Activated CD4-positive, alpha-beta T cell treated with anti-CD3 and anti-CD28 coated beads, Interleukin-2, amount 50 U/mL, for 48 hours (primary cell): ENCODE measurements at places on chromosomes 5 and 9.

DNA sequence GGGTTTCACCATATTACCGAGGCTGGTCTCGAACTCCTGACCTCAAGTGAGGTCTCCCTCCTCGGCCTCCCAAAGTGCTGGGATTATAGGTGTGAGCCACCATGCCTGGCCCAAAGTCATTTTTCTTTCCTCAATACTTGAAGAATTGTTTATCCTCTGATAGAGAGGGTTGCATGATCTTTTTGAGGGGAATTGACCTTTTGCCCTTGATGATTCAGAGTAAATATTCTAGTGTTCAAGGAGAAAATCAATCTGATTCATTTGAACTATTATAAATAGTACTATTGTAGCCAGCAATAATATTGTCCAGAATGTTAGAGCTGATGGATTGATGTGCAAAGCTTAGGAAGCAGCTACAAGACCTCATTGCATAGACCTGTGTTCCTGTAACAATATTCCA lies 47.1 kb downstream of the UGCG start:
- DNase-seq = no peak

DNA sequence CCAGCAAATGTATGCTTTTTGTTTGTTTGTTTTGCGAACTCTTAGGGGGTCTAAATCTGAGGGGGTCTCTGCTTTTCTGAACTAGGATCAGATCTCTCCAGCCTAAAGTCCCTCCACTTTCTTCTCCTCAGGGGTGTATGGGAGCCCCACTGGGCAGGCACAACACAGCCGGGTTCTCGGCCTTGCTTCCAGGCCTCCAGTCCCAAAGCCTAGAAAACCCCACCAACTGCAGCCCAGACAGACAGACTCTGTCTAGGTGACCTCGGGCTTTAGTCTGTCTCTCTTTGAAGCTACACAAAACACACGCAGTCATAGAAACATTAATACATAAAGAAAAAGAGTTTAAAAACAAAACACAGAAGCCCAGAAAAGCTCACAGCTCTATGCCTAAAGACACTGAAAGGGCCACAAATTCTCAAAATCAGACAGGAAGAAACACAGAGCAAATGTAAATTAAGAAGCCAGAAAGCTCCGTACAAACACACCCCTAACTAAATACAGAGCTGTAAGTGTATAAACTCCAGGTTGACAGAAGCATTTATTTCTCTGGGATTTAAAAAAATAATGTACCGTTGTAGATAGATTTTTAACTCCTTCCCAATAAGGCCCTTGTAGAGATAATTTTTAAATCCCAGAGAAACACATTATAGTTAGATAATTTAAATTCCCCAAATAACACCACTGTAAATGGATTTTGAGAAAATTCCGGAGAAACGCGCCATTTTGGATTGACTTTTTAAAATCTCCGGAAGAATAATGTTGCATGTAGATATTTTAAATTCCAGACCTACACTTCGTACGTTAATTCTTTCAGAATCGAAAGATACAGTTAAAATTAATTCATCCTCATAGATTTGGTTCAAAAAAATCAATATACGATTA lies 2.0 kb downstream of the PITX1 start:
- no peak for DNase-seq

DNA sequence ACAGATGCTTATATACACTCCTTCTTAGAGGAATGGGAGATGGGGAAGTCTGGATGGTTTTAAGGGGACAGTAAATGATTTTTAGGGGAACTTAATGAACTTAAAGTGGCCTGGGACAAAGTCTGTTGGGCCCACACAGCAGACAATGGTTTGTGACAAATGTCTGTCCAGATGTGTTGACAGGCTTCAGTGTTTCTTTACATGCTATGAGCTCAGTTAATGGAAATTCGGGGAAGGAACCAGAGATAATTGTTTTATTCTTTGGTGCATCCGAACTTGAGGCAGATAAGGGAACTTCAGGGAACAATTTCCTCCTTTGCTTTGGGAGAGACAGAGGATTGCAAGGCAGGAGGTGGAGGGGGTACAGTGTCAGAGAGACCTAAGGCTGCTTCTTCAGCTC lies 52.3 kb downstream of the NFIB start:
- DNase-seq = no peak

DNA sequence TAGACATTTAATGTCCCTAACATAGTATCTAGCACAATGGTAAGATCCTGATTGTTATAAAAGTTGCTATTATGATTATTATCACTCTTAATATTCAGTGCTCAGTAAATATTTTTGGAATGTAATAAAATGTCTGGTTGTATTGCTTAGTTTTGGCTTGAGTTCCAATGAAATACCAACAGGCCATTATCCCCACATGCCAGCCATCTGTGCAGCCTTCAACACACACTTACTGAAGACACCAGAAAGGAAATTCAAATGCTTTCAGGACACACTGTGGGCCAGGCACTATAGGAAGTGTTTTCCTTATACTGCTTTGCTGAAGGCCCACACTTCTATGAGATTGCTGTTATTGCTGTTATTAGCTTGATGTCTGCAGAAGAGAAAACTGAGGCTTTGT lies 157.5 kb downstream of the TRIM32 start:
- no peak for DNase-seq

- no peak for DNase-seq
Measured at GRCh38 chr9:6927838-6928237, 170.1 kb downstream of the KDM4C start.

DNA sequence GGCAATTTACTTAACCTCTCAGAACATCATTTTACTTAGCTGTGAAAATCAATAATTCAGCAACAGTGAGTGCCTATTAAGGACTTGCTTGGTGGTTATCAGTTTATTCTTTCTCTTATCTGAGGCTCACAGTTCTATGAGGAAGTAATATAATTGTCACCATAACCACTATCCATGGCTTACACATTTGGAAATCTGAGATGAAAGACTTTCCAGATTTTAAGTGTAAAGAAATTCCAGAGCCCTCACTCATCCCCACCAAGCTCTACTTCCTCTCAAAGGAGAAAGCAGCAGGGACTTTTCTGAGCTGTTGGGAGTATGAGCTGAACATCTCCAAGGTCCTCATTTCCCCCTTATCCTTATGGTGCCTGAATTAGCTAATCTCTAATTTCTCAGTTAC lies 321.5 kb downstream of the FBXL7 start:
- DNase-seq = no peak

DNA sequence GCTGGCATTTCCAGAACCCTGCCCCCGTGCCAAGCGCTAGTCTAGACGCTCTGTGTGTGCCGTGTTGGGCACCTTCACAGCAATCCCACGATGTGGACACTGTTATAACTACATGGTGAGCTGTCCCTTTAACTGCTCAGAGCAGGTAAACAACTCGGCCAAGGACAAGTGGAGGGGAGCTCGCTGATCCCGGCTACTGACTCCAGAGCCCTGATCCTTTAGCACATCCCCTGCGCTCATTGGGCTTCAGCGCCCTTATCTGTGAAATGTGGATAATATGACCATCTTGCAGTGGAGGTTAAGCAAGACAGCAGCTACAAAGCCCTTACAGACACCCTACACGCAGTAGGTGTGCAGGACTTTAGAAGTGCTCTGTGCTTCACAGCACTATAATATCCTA lies 16.5 kb downstream of the ORM2 start:
- no peak for DNase-seq

- DNase-seq = no peak
Measured at GRCh38 chr5:180067986-180068385, 3.6 kb downstream of the RNF130 start.

GRCh38 chr9:133998915-133999595 lies 6.9 kb upstream of the VAV2 start:
- DNase-seq = no peak

DNA sequence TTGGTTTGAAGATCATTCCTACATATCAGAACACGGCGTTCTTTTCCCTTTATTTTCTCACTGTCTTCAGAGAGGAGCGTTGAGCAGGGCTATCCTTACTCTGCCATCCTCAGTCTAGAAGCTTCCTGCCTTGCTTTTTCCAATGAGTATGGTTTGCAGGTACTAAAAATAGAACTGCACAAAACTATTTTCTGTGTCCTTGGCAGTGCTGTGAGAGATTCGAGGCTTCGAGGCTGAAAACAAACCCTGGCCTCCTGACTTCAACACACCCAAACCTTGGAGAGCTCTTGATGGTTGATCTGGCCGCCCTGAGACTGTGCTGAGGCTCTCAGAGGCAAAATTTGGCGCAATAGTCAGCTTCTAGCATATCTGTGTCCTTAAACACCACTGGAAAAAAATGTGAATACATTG lies 78.9 kb downstream of the GOLPH3 start:
- DNase-seq = no peak

- no peak for DNase-seq
Measured at GRCh38 chr5:121171361-121171760, 680.3 kb upstream of the FTMT start.

GRCh38 chr9:135198144-135198543 lies 110.7 kb downstream of the OLFM1 start:
- DNase-seq = no peak

DNA sequence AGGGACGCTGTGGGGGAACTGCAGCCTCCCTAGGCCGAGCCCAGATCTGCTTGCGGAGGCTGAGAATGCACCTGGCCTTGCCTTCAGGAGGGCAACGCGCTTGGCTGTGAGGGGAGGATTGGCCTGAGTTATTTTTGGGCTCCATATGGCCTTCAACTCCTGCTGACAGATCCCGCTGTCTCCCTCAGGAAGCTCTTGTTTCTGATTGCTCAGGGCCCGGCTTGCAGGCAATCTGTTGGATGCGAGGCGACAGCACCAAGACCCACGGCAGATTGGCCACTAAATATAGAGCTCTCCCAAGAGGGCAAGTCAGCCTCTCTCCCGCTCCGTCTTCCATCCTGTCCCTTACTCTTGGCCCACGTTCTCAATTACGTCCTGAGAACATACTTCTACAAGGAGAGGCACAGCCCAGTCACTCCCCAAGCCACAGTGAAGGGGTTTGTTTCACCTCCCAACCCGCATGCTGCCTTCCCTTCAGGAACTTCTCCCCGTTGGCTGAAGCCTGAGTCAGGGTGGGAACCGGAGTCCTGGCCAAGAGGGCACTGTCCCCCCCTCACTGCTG lies 53.6 kb downstream of the RASGEF1C start:
- DNase-seq = no peak

DNA sequence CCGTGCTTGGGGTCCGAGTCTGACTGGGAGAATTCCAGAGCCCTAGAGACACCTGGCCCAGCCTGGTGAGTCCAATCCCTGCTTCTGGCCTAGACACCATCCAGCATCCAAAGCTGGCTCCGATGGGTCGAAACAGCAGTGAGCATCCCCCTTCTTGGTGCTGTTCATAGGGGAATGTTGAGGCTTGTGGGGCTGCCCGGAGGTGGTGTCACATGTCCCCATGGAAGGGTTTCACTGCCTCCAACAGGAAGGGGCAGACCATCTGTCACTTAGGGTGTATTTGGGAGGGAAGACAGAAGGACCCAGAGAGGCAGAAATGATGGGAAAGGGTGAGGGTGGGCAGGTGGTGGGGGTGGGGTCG lies 13.9 kb downstream of the C9orf50 start:
- no peak for DNase-seq

DNA sequence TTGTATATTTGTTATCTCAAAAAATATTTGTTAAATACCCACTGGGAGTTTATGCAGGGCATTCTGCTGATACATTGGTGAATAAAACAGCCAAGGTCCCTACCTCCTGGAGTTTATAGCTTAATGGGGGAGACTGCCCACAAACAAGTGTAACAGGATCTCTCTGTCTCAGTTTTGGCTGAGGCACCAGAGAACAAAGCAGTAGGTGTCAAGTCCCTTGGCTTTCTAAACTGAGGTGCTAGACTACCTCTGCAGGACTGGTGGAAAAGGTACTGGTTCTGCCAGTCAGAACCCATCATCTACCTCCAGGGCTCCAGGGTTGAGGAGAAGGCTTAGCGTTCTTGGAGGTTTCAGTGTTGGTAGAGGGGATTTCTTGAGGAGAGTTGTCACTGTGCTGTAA lies 188.4 kb upstream of the ELL2 start:
- no peak for DNase-seq

- peak; percentile 90 for DNase-seq
Measured at GRCh38 chr9:123929870-123930831, at the start of gene DENND1A. Gene DENND1A (minus strand): TSS chr9:123930126. CDS start chr9:123929905, 221 bp downstream.

DNA sequence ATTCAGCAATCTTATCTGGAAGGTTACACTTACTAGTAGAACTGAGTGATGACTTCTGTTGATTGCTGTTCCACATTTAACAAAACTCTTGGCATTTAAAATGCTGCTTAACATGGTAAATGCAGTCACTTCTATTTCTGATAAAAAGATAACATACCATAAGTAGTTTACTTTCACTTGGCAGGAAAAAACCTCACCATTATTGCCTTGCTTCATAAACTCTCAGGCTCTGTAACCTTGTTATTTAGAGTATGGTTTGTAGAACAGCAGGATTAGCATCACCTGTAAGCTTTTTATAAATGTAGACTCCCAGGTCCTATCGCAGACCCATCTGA lies 55.5 kb downstream of the AUH start:
- no peak for DNase-seq

GRCh38 chr5:99355881-99356280 lies 427.1 kb upstream of the CHD1 start:
- no peak for DNase-seq

GRCh38 chr5:181005791-181006190 lies 17.1 kb downstream of the BTNL3 start:
- DNase-seq = no peak

DNA sequence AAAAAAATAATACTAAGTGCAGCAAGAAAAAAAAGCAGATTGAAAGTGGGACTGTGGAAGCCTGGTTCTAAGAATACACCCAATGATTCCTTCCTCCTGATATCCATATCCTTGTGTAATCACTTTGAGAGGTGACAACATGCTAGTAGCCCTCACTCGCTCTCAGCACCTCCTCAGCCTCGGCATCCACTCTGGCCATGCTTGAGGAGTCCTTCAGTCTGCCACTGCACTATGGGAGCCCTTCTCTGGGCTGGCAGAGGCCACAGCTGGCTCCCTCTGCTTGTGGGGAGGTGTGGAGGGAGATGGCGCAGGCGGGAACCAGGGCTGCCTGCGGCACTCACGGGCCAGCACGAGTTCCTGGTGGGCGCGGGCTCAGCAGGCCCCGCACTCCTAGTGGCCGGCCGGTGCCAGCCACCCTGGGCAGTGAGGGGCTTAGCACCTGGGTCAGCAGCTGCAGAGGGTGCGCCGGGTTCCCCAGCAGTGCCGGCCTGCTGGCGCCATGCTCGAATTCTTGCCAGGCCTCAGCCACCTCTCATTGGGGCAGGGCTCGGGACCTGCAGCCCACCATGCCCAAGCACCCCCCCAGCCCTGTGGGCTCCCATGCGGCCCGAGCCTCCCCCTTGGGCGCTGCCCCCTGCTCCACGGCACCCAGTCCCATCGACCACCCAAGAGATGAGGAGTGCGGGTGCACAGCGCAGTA lies 24.5 kb upstream of the SELENOP start:
- DNase-seq = no peak

DNA sequence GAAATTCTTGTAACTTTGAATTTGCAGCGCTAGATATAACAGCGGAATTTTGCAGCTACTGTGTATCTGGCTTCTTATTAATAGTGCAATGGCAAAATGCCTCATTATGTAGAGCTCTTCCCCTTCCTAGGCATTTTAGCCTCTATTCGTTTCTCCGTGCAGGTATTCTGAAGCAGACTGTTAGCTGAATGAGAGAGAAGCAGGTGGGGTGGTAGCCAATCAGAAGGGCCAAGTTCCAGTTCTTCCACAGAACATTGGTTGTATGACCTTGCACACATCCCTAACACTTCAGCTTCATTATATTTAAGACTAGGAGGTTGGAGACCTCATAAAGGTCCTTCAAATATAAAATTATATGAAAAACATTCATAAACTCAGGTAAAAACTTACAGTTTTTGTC lies 1.2 kb upstream of the VPS13A start:
- no peak for DNase-seq

GRCh38 chr5:116404792-116405191 lies 169.8 kb downstream of the SEMA6A start:
- no peak for DNase-seq
